KBM-7 (cell line): ENCODE measurements at places on chromosomes 16 and 17.
A peak's percentile ranks its signal among the peaks of the same experiment; 100 is the strongest.

- no peak for DNase-seq
Measured at GRCh38 chr17:4919511-4920047, 12.5 kb upstream of the GP1BA start.

- DNase-seq = no peak
Measured at GRCh38 chr17:50145532-50146229, 4.8 kb downstream of the PPP1R9B start.

- no peak for DNase-seq
Measured at GRCh38 chr16:30982548-30983288, 2.3 kb upstream of the HSD3B7 start.

- no peak for DNase-seq
Measured at GRCh38 chr17:27793168-27793905, 7.0 kb downstream of the NOS2 start.

DNA sequence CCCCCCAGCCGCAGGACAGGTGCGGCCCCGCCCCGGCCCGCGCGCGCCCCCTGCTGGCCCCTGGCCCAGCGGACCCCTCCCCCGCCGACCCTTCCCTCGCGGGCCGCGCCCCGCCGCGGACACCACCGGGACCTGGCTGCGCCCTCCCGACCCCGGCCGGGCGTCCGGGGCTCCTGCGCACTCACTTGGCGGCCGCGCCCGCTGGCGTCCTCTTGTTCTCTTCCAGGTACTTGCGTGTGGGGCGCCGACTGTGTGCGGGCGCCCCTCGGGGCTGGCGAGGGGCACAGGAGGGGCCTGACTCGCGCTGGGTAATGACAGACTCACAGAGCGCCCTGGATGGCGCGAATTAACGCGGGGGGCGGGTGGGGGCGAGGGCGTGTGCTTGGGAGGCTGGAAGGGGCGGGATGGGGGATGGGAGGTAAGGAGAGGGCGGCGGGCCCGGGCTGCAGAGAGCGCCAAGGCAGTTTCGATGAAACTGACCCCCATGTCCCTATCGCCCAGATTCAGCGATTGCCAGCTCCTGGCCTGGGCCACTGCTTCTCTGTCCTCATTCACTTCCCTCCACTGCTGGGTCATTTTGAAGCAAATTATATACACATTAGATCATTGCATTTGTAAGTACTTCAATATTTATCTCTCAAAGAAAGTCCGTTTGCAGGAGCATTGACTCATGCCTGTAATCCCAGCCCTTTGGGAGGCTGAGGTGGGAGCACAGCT is 445 bp upstream of the DBNDD1 start:
- peak; percentile 46 for DNase-seq

GRCh38 chr16:59170099-59170712 is 436.1 kb upstream of the GOT2 start:
- DNase-seq = no peak

DNA sequence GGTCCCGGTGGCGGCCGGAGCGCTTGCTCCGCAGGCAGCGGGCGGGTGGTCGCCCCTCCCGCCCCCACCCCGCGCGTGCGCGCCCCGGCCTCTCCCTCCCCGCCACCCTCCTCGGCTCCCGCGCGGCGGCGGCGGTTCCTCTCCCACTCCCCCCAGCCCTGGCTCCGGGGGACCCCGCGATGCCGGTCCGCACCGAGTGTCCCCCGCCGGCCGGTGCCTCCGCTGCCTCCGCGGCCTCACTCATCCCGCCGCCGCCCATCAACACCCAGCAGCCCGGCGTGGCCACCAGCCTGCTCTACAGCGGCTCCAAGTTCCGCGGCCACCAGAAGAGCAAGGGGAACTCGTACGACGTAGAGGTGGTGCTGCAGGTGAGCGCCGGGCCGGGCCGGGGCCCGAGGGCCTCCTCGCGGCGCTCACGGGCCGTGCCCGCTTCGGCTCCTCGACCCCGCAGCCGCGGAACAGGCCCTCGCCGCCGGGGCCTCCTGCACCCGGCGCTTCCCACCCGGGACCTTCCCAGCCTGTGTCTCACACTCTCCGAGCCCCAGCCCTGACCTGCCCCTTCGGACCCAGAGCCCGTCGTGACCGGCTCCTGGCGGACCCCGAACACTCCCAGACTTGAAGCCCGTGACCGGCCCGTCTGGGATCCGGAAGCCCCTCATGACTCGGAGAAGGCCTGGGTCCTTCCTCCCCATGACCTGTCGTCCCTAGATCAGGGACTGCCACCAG is 490 bp downstream of the GID4 start:
- DNase-seq = peak; percentile 29

- DNase-seq = no peak
Measured at GRCh38 chr16:30519120-30520049, 7.0 kb downstream of the ZNF768 start.

GRCh38 chr16:82671741-82672140 is 45.0 kb downstream of the CDH13 start:
- DNase-seq = no peak

- DNase-seq = no peak
Measured at GRCh38 chr17:45783593-45784292, 377 bp upstream of the CRHR1 start.

GRCh38 chr17:29054835-29055234 is 11.9 kb downstream of the PIPOX start:
- no peak for DNase-seq

DNA sequence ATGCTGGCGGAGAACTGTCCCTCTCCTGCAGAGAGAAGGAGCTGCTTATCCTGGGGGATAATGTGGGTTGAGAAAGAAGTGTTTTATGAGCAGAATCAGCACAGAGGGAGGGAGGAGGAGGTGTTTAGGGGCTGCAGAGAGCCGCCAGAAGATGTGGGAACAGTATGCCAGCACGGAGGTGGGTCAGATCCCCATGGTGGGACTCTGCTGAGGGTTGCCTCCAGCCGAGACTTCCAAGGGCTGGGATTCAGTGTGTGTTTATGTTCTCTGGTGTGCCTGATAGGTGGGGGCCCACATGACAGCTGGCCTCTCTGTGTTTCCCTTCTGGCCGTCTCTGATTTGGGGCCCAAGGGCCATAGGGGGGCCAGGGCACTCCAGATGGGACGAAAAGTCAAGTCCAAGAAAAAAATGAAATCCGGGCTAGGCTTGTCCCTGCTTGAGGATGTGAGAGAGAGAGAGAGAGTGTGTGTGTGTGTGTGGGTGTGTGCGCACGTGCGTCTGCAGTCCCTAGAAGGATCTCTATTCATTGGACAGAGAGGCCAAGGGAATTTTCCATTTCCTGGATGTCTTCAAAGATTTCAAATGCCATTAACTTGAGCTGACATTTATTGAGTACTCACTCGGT is 21.6 kb downstream of the PRKCB start:
- DNase-seq = no peak

DNA sequence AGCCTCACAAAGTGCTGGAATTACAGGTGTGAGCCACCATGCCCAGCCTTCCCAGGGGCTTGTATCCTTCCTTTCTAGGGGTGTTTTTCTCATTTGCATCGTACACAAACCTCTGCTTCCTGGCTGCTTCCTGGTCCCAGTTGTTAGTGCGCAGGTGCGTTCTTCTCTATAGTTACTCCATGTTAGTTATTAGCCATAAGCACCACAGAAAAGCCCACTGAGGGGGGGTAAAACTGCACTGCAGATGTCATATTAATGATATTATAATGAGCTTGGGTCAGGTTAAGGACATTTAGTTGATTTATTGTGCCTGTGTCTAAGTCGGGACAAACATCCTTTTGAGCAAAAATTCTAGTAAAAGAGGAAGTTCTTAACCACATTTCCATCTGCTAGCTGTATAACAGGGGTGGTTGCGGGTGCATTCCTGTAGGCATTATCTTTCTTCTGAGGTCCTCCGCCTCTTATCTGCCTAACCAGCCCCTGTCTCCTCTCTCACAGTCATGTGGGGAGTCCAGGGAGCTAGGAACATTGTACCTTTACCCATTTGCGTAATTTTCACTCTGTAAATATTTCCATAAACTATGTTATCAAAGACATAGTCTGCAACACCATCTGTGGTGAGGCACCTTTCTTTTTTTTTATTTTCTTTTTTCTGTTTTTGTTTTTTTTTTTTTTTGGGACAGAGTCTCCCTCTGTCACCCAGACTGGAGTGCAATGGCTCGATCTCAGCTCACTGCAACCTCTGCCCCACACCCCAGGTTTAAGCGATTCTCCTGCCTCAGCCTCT is 23.6 kb upstream of the ATF7IP2 start:
- DNase-seq = peak; percentile 98

DNA sequence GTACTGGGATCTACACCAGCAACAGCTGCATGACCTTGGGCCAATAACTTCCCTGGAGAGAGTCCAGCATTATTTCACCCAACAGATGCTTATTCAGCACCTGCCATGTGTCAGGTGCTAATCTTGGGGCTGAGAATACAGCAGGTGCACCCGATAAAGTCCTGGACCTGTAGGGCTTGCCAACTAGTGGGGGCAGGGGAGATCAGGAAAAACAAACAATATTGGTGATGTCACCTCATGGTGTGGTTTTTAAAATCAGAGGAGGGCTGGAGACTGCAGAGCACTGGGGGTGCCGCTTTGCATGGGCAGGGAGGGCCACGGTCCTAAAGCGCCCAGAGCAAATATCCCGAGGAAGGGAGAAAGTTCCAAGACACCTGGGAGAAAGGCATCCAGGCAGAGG is 218.8 kb downstream of the C16orf95 start:
- no peak for DNase-seq

- DNase-seq = peak; percentile 32
Measured at GRCh38 chr17:57697891-57698711, 47.0 kb downstream of the CCDC182 start.

- peak; percentile 90 for DNase-seq
Measured at GRCh38 chr16:66521951-66522771, 27.8 kb downstream of the TK2 start.

DNA sequence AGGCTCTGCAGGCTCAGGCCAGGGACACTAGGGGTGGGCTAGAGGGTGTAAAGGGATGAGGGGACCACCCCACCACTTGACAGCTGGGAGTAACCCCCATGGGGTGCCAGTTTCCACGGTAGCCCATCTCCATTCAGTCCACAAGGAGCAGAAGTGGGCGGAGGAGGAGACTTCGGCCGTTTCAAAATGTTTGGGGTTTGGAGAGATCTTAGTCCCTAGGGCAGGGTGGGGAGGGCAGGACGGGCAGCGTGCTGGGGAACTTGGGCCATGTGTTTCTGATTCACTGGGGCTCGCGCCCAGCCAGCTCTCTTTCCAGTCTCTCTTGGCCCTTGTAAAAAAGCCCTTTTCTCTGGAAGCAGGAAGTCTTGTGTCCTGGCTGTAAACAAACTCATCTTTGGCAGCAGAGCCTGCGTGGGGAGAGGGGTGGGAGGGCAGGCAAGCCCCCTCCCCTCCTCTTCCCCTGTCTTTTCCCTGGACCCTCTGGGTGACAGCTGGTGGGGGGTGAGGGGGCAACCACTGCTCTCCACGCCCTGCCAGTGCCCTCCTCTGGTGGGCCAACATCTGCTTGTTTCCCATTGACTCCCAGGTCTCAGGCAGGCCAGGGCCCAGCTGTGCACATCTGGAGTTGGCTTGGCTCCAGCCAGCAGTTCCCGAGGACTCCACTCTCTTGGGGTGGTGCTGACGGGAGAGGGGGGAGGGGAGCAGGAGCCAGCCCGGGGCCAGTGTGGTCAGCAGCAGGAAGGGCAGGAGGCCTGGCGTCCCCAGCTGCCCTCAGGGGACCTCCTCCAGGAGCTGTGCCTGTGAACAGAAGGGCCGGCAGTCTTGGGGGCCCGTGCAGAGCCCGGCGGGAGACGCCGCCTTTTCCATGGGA is 8.1 kb downstream of the CYGB start:
- peak; percentile 21 for DNase-seq

DNA sequence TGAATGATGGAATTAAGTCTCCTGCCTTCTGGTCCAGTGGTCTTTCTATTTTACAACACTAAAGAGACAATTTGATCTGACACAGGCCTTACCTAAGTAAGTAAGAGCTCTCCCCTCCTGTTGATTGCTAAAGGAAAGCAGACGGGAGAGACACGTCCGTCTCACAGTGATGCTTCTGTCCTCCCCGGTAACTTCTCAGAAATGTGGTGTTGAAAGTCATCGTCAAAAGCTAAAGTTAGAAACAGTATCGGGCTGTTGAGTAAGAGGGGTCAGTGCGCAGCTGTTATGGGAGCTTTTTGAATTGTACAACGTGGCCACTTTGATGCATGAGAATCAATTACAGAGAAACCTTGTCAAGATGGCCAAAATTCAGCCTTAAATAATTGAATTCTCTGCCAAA is 1.9 kb upstream of the RBFOX1 start:
- no peak for DNase-seq

DNA sequence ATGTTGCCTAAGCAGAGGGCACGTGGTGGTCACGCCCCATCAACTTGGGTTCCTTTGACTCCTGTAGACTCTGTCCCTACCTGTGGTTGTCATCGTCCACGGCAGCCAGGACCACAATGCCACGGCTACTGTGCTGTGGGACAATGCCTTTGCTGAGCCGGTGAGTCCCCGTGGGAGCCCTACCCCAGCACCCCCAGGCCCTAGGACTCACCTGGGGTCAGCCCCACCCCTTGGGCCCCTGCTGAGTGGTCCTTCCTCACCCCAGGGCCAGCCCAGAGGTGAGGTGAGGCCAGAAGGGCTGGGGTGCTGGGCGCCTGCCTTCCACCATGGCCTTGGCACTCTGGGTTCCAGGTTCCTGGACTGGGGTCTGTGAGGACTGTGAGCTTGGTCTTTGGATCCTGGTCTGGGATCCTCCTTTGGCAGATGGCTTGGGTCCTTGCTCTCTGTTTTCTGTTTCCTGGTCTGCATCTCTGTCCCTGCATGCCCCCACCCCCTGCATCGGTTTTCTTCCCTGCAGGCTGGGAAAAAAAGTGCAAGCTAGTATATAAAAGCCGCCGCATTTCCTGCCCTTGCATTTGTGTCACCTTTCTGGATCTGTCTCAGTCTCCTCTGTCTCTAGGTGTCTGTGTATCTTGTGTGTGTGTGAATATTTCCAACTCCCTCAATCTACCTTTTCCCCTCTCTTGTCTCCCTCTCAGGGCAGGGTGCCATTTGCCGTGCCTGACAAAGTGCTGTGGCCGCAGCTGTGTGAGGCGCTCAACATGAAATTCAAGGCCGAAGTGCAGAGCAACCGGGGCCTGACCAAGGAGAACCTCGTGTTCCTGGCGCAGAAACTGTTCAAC is 17.5 kb downstream of the STAT5A start:
- no peak for DNase-seq

DNA sequence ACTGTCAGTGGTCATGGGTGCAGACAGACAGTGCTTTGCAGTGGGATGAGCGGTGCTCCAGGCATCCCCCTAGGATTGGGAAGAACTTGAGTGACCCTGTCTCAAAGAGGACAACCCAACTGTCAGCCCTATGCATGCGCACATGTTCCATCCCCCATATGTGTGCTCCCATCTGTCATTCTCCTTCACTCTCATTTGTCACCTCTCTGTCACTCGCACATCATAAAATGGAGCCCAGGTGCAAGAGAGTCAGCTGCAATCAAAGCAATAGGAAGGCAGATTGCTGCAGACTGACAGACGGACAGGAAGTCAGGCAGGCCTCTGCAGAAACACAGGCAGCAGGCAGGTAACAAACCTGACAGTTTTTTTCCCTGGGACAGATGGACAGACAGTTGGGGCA is 101.8 kb upstream of the CCL1 start:
- no peak for DNase-seq

DNA sequence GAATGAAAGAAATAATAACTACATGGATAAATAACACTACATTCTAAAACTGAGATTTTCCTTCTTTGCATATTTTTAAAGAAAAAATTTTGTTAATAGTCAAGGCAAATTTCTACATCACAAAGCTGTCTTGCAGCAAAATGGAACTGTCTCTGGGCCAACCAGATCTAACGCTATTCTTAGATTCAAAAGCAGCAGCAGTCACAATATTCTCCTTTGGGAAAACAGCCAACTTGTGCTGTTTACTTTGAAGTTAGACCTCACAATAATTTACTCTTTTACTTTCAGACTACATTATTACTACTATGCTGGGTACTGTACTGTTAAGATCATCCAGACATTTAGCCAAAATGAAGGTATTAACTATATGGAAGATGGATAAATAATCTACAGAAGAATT is 189.1 kb downstream of the CEP112 start:
- DNase-seq = no peak

- DNase-seq = peak; percentile 93
Measured at GRCh38 chr16:84754353-84754856, 54.6 kb downstream of the USP10 start.
